M059J (cell line): ENCODE measurements at places on chromosomes 7 and 10.

- no peak for DNase-seq
These were observed 154.0 kb downstream of the CAMK1D start for GRCh38 chr10:12503311-12503710.

DNA sequence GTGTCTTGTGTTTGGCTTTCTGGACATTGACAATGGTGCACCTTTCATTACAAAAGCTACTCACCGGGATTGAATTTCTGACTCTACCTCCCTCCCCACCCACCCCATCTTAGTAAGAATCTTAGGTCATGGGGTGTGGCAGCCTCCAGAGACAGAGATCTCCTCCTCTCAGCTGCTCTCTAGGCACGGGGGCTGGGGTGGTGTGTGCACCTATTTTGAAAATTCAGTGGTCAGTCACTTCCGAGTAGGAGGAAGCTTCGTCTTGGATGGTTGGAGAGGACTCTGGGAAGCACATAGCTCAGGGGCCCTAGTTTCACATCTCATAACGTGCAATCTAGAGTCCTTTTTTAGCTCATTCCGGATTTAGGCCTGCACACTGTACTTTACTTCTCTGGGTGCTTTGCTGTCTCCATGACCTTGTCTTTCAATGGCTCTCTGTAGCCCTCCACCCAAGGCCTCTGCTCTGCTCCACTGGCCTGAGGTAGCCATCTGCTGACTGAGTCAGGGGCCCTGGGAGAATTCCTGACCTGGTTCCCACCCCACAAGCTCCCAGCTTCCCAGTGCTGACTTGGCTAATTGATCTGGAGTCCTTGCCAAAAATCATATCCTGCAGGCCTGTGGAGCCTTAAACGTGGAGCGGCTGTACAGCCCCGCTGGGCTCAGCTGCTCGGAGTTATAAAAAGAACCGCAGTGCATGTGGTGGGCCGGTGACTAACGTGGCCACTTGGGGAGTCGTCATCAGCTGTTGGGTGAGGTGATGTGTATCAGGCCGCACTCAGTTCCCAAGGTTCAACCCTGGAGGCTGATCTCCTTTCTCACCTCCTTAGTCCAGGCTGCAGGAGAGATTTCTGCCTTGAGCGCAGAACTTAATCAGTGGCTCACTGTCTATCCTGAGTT, 19.3 kb upstream of the ADAMTS14 start:
- DNase-seq = peak; percentile 97

- DNase-seq = peak; percentile 68
These were observed 1.0 kb downstream of the UBTD1 start for GRCh38 chr10:97499561-97500296.

- peak; percentile 73 for DNase-seq
These were observed 43.6 kb downstream of the NSUN6 start for GRCh38 chr10:18607503-18608378.

GRCh38 chr10:63866747-63867140, 345.5 kb downstream of the REEP3 start:
- DNase-seq = peak; percentile 19

- DNase-seq = peak; percentile 45
These were observed 112.5 kb downstream of the ZMIZ1 start for GRCh38 chr10:79181227-79181626.

DNA sequence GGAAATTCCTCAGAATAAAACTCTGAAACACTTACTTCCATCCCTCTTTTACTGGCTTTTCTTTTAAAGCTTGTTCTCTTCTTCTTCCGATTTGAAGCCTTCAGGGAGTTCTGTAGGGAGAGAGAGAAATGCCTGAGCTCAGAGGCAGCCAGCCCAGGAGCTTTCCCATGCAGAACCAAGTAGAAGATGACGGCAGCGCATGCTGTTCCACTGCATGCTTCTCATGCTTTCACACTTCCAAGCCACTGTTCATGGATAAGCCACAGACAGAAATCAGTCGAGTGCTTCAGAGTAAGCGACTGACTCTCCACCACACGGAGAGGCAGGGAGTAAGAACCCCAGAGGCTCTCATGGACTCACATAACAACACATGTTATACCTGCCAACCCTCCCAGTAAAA, 237.3 kb downstream of the DGKI start:
- DNase-seq = no peak

- DNase-seq = no peak
These were observed 6.5 kb upstream of the BCAP29 start for GRCh38 chr7:107573537-107573936.
